ENCODE measurements at places on chromosomes 7 and 10.

GRCh38 chr7:8160779-8161345 lies 101.1 kb downstream of the ICA1 start:
- DNase-seq: peak; percentile 7

GRCh38 chr10:76301950-76302349 lies 870.5 kb downstream of the LRMDA start:
- DNase-seq: no peak

DNA sequence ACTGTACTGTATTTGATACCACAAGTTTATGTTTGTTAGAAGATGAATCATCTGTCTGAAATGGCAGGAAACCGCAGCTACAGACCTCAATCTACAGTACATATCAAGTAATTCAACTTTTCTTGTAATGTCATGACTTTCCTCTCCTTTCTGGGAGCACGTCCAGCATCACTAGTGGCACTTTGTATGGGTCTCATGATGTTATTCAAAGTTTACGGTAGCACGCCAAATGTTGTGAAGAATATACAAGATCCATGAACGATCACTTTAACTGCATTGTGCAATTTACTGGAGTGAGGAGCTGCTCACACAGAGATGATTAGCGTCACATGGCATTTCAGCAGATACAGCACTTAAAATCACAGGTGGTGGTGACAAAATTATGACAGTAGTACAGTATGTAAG lies 257.8 kb upstream of the GNAI1 start:
- peak; percentile 64 for DNase-seq

DNA sequence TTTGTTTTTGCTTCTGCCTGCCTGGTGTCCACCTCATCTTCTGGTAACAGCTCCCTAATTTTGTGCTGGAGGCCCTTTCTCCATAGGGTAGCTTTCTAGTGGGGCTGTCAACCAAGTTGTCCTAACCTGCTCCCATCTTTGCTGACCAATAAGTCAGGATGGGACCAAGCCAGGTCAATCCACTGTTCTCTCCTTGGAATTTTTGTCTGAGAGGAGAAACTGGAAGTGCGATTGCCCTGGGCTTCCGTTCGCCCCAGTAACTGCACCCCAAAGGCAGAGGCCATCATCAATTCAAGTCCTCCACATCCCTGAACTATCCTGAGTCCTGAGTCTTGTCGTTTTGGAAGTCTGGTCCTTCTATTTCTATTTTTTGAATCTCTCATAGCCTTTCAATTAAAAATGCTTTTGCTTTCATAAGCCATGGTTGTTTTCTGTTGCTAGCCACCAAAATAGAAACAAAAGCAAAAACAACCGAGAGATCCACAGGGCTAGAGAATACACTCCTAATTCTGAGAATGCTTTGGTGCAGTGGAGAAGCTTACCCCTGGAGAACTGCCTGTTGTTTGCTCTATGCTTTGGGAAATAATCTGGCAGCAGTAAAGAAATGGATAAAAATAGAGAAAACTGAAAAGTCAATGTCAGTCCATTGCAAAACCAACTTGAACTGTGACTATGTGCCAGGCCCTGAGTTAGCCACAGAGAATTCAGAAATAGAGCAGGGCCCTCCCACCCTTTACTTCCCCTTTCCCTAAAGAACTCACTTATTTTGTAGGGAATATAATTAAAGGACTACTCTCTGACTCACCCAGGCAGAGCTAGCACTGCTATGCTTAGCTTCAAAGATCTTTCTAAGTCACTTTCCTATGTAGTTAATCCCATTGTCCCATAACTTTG lies 368.1 kb downstream of the CXCL12 start:
- no peak for DNase-seq

GRCh38 chr10:5434017-5434753 lies 21.8 kb downstream of the NET1 start:
- peak; percentile 94 for DNase-seq

DNA sequence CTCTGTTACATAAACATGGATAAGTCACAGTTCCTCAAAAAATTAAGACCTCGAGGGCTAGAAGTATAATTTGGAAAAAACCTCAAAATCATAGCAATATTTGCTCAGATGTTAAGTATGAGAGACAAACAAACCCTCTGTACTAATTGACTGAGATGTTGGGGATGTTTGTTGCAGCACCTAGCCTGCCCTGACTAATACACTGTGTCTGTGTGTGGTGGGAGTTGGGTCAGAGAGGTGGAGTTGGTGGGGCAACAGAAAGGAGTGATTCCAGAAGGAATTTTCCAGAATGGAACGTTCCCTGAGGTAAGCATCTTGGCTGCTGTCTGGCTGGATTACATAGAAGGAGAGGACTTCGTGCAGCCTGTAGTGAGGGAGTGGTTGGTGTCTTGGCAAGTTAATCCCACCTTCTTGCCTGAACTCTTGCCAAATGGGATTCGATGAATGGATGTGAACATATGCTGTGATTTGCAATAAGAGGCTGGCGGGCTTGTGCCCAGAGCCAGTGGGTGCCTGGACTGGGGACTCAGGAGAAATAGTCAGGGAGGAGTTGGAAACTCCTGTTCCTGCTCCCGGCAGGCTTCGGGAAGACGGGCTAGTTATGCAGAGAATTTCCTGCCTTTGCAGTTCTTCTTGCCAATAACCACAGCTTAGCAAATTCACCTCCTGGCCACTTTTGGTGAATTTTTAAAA lies 9.3 kb upstream of the FAM180A start:
- DNase-seq: peak; percentile 84

GRCh38 chr10:45428611-45429510 lies 54.8 kb downstream of the ALOX5 start:
- no peak for DNase-seq

GRCh38 chr7:113282875-113283274 lies 164.5 kb upstream of the SMIM30 start:
- DNase-seq: no peak

GRCh38 chr10:112546474-112546873 lies 99.5 kb downstream of the VTI1A start:
- DNase-seq: peak; percentile 16

DNA sequence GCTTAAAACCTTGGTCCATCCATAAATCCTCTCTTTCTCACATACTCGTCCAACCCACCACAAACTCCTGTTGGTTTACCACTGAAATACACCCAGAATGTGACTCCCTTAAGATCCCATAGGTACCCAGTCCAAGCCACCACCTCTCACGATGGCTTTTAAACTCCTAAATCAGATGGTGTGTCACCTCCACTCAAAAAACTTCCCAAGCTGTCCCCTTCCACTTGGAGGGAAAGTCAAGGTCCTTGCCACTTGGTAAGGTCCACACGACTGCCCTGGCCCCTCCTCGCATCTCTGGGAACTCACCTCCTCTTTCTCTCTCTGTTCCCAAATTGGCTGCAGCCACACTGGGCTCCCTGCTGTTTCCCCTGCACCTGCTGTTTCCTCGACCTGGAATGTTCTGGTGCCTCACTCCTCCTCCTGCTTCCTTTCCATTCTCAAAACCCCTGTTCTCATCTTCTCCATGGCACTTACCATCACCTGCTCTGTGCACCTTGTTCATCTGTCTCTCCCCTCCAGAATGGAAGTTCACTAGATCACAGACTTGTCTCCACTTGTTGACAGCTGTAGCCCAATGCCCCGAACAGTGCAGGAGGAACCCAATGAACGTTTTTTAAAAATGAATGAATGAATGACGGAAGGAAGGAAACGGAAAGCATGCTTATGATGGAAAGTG lies 23.0 kb downstream of the ZFAND2A start:
- no peak for DNase-seq

- DNase-seq: peak; percentile 98
These were observed 33.5 kb upstream of the ADAM12 start for GRCh38 chr10:126421756-126422256.

DNA sequence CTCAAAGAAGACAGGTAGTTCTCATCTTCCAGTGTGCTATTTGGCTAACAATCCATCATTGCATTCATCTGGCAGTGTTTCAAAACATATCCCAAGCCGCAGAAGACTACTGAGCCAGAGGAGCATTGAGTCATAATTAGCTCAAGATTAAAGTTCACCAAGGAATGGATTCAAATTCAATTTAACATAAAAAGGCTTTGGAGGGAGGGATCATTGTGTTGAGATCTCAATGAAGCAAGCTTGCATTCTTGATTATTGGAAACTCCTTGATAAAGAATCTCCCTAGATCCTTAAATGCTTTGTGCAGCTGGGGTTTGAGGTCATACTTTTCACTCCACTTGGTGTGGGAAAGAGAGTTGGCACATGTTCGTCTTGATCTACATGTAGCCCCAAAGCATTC lies 142.8 kb upstream of the SEMA3A start:
- DNase-seq: peak; percentile 21

DNA sequence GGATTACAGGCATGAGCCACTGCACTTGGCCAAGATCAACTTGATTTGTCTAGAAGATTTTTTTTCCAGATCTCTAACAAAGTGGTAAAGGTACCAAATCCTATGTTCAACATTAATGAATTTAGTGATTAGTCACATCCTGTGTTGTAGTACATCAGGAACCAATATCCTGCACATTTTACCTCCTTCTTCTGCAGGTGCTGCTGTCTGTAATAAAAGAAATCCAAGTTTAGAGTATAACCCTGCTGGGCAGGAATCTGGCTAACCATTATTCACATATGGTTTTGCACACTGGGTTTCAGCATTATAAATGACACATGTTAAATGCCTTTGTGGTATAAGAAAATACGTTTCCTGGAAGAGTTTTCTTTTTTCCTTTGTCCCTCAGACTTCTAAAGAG lies 10.8 kb downstream of the PARD3 start:
- DNase-seq: no peak

GRCh38 chr10:12419262-12419847 lies 70.0 kb downstream of the CAMK1D start:
- DNase-seq: peak; percentile 88

GRCh38 chr7:37977243-37977642 lies 56.8 kb downstream of the EPDR1 start:
- DNase-seq: no peak

DNA sequence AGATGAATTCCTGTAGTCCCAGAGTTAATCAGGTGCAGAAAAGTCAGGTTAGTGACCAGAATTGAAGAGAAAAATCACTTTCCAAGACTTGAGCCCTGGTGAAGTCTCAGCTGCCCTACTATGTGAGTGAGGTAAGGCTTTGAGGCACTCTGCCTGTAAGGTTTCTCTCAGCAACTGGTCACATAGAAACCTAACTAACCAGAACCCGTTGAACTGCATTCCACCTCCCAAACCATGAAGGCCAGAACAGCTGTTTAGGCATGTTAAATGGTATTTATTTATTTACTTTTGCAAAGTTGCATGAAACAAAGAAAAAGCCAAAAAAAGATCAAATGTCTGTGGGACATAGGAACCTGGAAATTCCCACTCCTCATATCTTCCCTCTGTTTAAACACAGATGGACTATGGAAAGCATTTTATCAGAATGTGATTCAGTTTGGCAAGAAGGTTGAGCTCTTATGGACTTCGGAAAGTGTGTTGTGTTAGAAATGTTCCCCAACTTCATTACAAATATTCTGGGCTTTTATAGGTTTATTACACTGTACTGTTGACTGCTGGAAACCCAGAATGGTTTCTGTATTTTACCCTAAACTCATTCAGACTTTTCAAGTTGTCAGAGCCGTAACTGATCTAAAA lies 12.8 kb upstream of the GPR85 start:
- DNase-seq: no peak

GRCh38 chr10:96756111-96756903 lies 36.0 kb upstream of the PIK3AP1 start:
- DNase-seq: no peak

GRCh38 chr10:100551196-100551595 lies 15.5 kb downstream of the HIF1AN start:
- DNase-seq: no peak

- DNase-seq: peak; percentile 83
These were observed 84.1 kb downstream of the PTPRE start for GRCh38 chr10:127990846-127991542.

DNA sequence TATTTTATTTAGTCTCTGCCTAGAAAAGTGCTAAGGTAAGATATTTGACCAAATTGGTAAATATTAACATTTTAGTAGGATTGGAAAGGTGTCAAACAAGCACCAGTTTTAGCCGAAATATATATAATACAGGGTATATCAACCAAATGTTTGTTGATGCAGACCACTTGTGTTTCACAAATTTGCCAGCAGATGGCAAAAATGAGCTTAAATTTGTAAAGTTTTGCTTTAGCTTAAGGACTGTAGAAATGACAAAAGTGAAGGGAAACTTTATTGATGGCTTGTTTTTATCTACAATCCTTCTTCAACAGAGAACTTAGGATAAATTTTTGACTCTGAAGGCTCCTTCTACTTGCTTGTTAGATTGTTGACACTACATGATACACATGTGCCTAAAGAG lies 4.8 kb upstream of the POLR1F start:
- DNase-seq: peak; percentile 44

GRCh38 chr10:65796472-65796871 lies 1129.4 kb upstream of the LRRTM3 start:
- DNase-seq: no peak

GRCh38 chr7:134448356-134449229 lies 10.3 kb downstream of the AKR1B1 start:
- peak; percentile 82 for DNase-seq

- DNase-seq: peak; percentile 48
These were observed 198.9 kb downstream of the REEP3 start for GRCh38 chr10:63720072-63720537.

- DNase-seq: no peak
These were observed 115.4 kb downstream of the CABCOCO1 start for GRCh38 chr10:61778137-61778536.

DNA sequence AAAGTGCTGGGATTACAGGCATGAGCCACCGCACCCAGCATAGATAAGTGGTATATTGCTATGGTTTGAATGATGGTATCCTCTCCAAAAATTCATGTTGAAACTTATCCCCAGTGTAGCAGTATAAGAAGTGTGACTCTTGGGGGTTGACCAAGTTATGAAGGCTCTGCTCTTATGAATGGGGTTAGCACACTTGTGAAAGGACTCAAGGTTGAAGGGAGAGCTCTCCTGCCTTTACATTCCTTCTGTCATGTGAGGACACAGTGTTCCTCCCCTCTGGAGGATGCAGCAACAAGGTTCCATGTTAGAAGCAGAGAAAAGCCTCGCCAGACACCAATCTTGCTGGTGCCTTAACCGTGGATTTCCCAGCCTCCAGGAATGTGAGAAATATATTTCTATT lies 58.0 kb downstream of the ADK start:
- no peak for DNase-seq

DNA sequence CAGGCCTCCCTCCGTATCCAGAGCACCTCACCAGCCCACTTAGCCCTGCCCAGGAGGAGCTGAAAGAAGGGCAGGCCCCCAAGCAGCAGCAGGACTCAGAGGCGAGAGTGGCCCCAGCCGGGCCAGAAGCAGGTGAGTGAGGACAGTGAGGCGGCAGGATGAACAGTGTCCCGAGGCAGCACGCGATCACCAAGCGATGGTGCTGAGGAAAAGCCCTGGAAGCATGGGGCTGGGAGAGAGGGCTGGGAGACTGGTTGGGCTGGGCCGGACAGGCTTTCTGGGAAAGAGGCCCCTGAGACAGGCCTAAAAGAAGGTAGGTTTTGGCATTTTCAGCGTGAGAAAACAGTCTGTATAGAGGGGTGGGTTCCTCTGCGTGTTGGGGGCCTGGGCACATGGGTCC lies 16.4 kb downstream of the ZNF783 start:
- no peak for DNase-seq

- no peak for DNase-seq
These were observed 67.1 kb downstream of the WDFY4 start for GRCh38 chr10:48751730-48752129.

GRCh38 chr10:404346-404745 lies 269.1 kb downstream of the ZMYND11 start:
- DNase-seq: peak; percentile 83

- DNase-seq: peak; percentile 67
These were observed 38.0 kb downstream of the EGFR start for GRCh38 chr7:55056577-55057480.
